ENCODE measurements at places on chromosomes 7 and 10. TPM values are rescaled to one million over a fixed set of nuclear protein-coding genes. Genes with fewer than 3 reads are reported as not detected.

WNT16 gene
- total RNA-seq, result under 0.01 TPM

MYH16 gene
- not detected for total RNA-seq

PRKG1 gene
- total RNA-seq, result 15.6 TPM

TES gene
- 57.0 TPM for total RNA-seq

PSMC2 gene
- total RNA-seq, result 193 TPM

CALML5 gene
- total RNA-seq, result not detected

PODXL gene
- 14.7 TPM for total RNA-seq

All from subcutaneous preadipocyte (primary cell).